ENCODE measurements at places on chromosomes 1 and 21.

- DNase-seq, result no peak
Measured at GRCh38 chr21:45591619-45592207, 49.5 kb upstream of the SLC19A1 start.

- DNase-seq, result peak; percentile 63
Measured at GRCh38 chr1:21865943-21866706, 54.1 kb downstream of the LDLRAD2 start.

DNA sequence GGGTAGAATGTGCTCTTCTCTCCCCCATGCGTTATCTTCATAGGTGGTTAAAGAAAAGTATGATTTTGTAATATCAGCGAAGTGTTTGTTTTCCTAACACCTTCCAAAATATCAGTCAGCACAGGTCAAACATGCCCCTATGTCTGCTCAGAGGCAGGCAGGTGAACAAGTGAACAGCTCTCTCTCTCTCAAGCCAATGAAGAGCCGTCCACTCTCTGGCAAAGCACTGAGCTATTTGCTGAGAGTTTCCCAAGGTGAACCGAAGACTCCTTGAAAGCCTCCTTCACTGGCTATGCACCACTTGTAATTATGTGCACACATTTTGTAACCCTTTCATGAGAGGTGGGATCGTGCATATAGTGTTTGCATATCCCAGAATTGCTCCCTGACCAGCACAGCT is 47.7 kb downstream of the ST6GALNAC3 start:
- DNase-seq, result no peak

- DNase-seq, result no peak
Measured at GRCh38 chr1:110223581-110223980, 13.5 kb downstream of the KCNC4 start.

- peak; percentile 53 for DNase-seq
Measured at GRCh38 chr1:155091071-155092051, 12.7 kb downstream of the EFNA3 start.

Data from stimulated activated naive B cell treated with anti-CD40 and anti-IgM and Interleukin-4, amounts not matched to agents 10 μg/mL and 1 μg/mL and 100 μg/mL, for 72 hours (primary cell).